H9 (cell line): ENCODE measurements at places on chromosomes 13 and 19. TPM values are rescaled to one million over a fixed set of nuclear protein-coding genes. Genes with fewer than 3 reads are reported as not detected.

PODNL1 gene
- 0.68 TPM in 2 replicates for total RNA-seq

GRCh38 chr13:40164133-40164532, 502.3 kb downstream of the FOXO1 start:
- DNase-seq: no peak
- H3K36me3 ChIP-seq: no peaks in the 10 kb centered on the region
- H3K27ac ChIP-seq: no peak overlapping the region
- H3K4me3 ChIP-seq: no peak overlapping the region
- H3K27me3 ChIP-seq: no peaks in the 10 kb centered on the region

- H3K36me3 ChIP-seq: peaks cover 26% of the 10 kb centered on the region
- H3K4me1 ChIP-seq: no peaks in the 10 kb centered on the region
- no peak for DNase-seq
Measured at GRCh38 chr13:109231888-109232287, 554.5 kb downstream of the IRS2 start.

DNA sequence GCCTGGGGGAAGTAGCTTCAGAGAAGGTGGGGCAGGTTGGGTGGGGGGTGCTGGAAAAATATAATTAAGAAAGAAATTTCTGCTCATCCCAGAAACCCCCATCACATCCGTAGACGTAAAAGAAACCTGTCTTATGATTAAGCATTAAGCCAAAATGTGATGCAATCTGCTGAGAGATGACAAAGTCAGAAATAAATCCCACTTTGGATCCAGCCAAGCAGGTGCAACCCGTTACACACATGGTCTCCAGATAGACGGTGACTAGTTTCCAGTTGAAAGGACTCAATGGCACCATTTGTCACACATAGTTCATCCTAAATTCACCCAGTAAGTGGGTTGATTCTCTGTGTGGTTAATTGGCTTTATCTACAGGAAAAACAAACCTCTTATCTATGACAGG, 34.1 kb downstream of the PSG5 start:
- H3K4me1 ChIP-seq: no peaks in the 10 kb centered on the region
- no peak overlapping the region for H3K27ac ChIP-seq
- no peak for DNase-seq
- peaks cover 14% of the 10 kb centered on the region for H3K36me3 ChIP-seq
- H3K27me3 ChIP-seq: no peaks in the 10 kb centered on the region

- no peaks in the 10 kb centered on the region for H3K4me1 ChIP-seq
- H3K4me3 ChIP-seq: no peak overlapping the region
- peaks cover 63% of the 10 kb centered on the region for H3K36me3 ChIP-seq
- H3K27me3 ChIP-seq: no peaks in the 10 kb centered on the region
- H3K27ac ChIP-seq: no peak overlapping the region
Measured at GRCh38 chr19:43651758-43652545, 12.3 kb upstream of the CADM4 start.
